Left ventricle myocardium inferior (tissue), 1 donor: ENCODE measurements at places on chromosomes 6 and 20. TPM values are rescaled to one million over a fixed set of nuclear protein-coding genes. Genes with fewer than 3 reads are reported as not detected.
A peak's percentile ranks its signal among the peaks of the same experiment; 100 is the strongest.

Gene TMC2
- total RNA-seq: not detected

DNA sequence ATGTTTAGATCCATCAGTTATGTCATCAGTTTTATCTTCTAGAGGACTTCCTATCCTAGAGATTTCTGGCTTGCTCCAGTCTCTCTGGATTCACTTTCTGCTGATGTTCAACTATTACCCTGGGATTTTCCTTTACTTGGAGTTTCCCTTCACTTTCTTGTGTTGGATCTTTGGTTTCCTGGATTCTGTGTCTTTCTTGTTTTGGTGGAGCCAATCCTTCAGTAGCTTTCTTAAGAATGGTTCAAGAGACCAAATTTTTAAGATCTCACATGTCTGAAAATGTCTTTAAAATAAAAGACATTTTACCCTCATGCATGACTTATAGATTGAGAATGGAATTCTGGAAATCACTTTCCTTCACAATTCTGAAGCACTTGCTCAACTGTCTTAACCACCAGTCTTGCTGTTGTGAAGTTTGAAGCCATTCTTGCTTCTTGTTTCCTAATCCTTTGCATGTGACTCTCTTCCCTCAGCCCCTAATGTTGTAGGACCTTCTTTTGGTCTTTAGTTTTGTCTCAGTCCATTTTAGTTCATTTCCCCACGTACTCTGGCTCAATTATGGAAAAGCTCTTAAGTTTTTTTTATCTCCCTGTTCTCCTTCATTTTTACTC is 87.9 kb downstream of the ARID1B start:
- no peak for DNase-seq
- H3K27ac ChIP-seq: no peak overlapping the region
- H3K36me3 ChIP-seq: no peaks in the 10 kb centered on the region

Gene LKAAEAR1
- total RNA-seq: not detected

DNA sequence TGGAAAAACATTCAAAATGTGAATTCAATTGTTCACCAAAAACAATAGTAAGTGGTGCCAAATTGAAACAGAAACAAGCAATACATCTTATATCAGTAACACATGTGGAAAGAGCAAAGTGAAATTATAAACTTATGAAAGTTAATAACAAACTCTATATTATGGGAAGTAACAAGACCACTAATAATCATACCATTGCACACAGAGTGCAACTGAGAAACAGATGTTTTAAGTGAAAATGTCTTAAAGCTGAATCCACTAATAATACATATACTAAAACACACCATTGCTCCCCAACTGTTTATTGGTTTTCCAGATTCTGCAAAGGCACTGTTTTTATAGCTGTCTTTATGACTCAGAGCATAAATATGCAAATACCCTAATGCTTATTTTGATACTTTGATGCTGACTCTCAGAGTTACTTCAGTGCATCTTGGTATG is 292.3 kb downstream of the RFPL4B start:
- peak overlapping the region; percentile 18 for H3K27ac ChIP-seq
- H3K4me1 ChIP-seq: peaks cover 4% of the 10 kb centered on the region
- no peak overlapping the region for H3K4me3 ChIP-seq
- no peaks in the 10 kb centered on the region for H3K27me3 ChIP-seq
- DNase-seq: no peak
- no peaks in the 10 kb centered on the region for H3K36me3 ChIP-seq
